ENCODE measurements at places on chromosomes 11 and 22.

DNA sequence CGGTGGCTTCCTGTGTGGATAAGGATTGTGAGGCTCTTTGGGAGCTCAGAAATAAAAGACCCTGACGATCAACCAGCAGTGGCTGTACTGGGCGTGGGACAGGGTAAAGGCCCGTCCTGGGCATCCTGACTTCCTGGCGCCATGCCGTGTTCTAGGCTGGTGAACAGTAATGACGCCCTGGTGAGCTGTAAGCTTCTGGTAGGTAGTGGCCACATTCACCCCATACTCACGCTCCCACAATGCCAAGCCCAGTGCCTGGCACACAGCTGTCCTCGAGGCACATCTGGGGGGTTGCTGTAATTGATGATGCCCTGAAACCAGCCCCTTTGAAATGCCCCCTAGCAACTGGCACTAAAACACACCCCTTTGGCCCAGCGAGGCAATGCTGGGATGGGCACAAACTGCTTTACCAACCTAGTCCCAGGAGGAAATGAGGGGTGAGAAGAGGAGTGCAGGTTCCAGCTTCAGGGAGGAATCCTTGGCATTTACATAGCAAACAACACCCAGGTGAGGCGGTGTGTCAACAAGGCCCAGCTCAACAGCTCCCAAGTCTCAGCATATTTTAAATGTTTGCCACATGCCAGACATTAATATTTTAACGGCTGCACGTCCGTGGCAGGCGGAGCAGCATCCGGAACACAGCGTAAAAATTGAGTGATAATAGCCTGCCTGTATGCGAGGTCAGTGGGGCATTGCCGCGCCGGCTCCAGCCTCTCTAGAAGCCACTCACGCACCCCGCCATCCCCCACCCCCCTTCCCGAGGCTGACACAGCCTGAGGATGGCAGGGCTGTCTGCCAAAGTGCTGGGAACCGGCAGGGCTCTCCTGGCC, 79.3 kb downstream of the DSCAML1 start:
- no peak for DNase-seq

GRCh38 chr11:21615955-21616371, 576.9 kb upstream of the ANO5 start:
- DNase-seq = no peak

DNA sequence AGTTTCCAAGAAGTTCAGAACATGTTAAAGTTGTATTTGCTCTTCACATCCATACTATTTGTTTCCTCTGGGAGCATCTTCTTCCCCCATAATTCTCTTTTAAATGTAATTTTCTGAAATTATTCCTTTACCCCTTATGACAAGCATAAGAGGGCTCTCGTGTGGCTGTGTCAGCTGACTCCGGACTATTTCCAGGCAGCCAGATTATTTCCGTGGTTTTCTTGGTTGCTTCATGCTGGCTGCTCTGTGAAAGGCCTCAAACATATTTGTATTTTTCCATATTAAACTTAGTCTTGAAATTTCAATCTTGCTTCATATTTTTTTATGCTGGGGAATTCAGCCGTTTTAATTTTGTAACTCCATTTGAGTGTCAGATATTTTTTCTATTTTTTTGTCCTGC, 2.8 kb upstream of the MMP1 start:
- DNase-seq = no peak

GRCh38 chr11:113034576-113034975, 73.4 kb downstream of the NCAM1 start:
- DNase-seq = no peak

DNA sequence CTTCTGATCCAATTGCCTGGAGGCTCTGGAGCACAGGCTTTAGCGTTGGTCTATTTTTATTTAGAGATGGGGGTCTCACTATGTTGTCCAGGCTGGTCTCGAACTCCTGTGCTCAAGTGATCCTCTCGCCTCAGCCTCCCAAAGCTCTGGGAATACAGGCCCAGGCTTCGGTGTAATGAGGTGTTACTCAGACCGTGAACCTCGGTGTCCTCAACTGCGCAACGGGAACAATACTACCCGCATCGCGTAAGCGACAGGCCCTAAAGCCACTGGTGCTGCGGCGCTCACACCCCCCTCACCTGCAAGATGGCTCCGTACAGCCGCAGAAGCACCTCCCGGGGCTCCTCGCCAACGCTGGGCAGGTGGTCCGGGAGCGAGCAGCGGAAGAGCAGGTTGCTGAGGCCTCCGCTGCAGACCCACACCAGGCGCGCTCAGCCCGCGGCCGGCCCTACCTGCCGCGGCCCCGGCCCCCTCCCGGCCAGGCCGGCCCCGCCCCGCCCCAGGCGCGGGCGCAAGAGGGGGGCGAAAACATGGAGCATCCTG, 628 bp downstream of the CHKB start:
- no peak for DNase-seq

DNA sequence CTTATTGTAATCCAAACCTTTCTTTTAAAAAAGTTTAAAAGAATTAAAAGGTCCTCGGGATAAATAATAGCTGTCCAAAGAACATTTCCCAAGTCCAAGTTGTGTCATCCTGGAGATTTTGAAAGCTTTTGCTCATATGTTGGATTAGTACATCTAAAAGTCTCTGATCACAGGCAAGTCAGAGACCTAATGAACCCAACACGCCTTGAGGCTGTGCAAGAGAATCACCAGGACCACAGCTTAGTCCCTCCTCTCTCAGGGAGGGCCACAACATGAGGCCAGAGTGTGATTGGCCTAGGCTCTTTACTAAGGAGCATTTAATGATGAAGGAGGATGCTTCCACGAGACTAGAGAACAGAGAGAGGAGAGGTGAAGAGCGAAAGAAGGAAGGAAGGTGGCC, 98.7 kb upstream of the OR5AK2 start:
- no peak for DNase-seq

DNA sequence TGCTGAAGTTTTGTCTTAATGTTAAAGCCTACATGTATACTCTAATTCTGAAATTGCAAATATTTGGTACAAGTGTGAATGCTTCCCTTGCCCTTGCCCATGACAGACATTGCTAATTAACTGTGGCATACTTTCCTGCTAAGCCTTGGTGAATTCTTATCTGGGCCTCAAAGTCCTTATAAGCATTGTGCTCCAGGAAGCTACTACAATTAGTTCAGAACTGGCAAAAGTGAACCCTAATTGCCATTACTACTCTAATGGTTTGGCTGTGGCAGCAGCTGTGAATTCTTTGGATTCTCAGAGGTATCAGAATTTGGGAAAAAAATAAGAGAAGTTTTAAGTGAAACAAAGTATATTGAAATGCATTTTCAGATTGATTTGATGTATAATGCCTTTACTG, 24.3 kb downstream of the EMSY start:
- no peak for DNase-seq

- no peak for DNase-seq
These were observed 69.0 kb upstream of the GRAMD1B start for GRCh38 chr11:123361110-123361509.

- DNase-seq = no peak
These were observed 103.1 kb downstream of the LDLRAD3 start for GRCh38 chr11:36046932-36047331.

- DNase-seq = no peak
These were observed 9.7 kb downstream of the NHERF4 start for GRCh38 chr11:119194811-119195440.

- DNase-seq = no peak
These were observed 2.3 kb upstream of the DUSP8 start for GRCh38 chr11:1574238-1574932.

DNA sequence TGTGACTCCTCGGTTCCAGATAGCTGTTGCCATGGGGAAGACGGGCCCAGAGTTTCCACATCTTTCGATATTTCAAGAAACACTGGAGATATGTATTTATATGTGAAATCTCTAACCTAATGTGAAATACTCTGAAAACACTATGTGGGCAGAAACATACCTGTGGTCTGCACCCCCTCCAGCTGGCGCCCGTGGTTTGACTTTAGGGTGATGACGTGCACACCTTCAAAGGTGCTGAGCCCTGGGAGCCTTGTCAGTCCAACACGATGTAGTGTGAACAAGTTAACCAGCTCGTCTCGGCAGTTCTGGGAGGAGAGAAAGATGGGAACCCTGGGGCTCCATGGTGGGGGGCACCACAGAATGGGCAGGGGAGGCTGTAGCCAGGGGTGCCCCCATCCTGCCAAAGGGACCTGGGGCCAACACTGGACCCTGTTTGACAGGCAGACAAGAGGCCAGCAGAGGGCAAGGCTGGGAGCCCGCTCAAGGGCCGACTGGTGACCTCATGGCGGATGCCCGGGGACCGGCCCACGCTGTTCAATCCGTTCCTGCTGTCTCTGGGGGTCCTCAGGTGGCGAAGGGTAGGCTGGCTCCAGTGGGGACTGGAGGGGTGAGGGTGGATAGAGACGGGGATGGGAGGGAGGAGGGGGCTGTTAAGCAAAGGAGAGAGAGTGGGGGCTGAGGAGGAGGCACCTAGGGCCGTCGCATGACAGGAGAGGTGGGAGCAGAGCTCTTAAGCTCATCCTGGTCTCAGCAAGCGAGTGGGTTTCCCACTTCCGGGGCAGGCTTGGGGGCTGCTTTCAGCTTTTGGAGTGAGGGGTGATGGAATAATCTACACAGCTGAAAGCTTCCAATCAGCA, 43.8 kb downstream of the TRIOBP start:
- DNase-seq = no peak

DNA sequence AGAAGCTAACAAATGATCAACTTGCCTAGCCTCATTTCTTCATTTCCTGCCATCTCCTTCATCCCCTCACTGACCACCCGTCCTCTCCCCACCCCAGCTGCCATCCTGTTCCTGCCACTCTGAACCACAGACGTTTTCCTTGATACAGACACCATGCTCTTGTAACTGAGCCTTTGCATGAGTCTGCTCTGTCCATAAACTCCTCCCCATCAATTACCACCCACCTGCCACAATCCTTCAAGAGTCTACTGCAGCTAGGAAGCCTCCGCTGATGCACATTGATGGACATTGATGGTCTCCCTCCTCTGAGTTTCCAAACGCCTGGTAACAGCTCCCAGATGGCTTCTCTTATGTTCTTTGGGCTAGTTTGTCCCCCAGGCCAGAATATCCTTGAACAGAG, 193.8 kb downstream of the DBX1 start:
- no peak for DNase-seq

DNA sequence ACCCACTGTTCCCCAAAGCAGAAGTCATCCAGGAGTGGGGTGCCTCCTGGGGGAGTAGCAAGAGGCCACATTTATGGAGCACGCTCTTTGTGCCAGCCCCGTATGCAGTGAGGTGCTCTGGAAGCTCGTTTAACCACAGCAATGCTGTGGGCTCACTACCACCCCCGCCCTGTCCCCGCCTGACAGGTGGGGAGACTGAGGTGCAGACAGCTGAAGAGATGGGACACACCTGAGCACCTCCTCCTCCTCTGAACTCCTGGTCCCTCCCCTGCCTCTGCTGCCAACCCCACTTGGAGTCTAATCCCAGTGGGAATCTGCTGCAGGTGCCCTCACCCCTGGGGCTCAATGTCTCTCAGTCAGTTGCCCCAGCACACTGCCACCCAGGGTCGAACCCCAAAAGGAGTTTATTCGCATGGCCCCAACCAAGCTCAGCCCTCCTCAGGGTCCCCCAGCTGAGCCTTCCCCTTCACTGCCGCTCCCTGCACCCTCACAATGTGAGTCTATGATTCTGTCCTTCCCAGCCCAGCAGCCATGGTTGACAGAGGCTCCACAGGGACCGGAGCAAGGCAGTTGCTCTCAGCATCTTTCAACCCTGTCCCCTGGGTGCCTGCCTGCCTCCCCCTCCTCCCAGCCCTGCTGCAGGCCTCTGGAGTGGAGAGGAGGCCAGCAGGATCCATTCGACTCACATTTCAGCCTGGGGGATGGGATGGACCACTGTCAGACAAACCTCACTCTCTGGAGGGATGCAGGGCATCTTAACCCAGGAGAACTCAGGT, 13.3 kb upstream of the BCR start:
- no peak for DNase-seq

- DNase-seq = no peak
These were observed 25.6 kb downstream of the HEPHL1 start for GRCh38 chr11:94046796-94047195.

GRCh38 chr22:44193535-44193891, 12.8 kb downstream of the PARVG start:
- DNase-seq = no peak

GRCh38 chr11:47659276-47659675, 16.9 kb upstream of the MTCH2 start:
- DNase-seq = no peak

DNA sequence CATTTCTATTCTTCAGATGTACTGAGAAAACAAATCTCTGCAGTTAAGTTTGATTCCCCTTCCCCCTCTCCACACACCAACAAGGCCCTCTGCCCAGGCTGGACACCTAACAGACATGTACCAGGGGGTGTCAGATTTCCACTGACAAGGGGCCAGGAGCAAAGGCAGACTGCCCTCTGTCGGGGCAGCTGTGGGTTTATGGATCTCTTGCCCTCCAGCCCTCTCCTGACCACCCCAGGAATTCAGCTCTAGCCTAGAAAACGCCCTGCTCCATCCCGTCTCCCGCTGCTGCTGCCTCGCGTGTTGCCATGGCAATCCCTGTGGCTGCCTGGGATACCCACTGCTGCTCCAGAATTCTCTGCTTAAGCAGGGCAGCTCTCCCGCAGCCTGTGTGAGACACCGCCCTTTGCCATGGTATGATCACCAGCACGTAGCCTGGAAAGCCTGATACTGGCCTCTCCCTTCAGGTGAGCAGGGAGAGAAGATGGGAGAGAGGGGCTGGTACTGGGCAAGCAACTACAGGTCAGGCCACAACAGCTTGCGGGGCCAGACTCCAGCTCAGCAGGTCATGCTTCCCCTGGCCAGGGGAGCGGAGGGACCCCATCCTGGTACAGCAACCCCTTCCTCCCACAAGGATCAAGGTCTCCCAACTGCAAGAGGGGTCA, 41.6 kb downstream of the BUD13 start:
- no peak for DNase-seq

DNA sequence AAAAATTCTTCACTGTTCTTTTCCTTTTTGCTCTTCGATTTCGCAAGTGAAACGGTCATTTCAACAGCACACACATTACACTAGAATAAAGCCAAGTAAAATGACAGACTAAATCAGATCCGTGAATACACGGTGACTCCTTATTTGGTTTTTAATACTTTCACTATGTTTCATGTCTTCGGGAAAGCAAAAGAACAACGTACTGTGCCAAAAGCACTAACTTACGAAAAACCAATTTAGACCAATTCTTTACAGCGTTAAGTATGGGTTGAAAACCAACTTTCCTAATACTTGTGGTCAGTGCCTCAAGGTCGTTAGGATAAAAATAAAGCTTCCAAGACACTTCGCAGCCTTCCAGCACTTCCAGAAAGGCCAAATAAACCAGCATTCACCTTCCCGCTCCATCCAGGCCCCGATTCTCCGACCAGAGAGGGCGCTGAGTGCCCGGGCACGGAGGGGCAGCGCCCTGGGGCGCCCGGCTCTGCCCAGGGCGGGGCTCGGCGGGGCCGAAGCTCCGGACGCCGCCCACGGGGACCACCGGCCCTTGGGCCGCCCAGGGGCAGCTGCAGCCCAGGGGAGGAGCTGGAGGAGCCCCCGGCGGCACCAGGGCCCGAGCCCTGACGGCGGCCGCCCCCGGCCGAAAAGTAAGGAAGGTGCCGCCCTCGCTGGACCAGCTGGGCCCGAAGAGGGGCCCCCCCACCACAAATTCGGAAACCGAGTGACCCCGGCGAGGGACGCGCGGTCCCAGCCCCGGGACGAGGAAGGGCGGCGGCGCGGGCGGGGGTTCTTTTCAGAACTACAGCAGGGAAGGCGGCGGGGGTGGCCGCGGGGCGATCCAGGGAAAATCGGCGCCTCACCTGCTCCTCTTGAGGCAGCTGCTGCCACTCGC, 499 bp downstream of the ATL3 start:
- DNase-seq = no peak

- no peak for DNase-seq
These were observed 12.4 kb upstream of the MPPED1 start for GRCh38 chr22:43399338-43399979.
